ENCODE measurements at places on chromosomes 11 and 22.

GRCh38 chr11:8079111-8079675, 1.8 kb upstream of the TUB start:
- DNase-seq: no peak

DNA sequence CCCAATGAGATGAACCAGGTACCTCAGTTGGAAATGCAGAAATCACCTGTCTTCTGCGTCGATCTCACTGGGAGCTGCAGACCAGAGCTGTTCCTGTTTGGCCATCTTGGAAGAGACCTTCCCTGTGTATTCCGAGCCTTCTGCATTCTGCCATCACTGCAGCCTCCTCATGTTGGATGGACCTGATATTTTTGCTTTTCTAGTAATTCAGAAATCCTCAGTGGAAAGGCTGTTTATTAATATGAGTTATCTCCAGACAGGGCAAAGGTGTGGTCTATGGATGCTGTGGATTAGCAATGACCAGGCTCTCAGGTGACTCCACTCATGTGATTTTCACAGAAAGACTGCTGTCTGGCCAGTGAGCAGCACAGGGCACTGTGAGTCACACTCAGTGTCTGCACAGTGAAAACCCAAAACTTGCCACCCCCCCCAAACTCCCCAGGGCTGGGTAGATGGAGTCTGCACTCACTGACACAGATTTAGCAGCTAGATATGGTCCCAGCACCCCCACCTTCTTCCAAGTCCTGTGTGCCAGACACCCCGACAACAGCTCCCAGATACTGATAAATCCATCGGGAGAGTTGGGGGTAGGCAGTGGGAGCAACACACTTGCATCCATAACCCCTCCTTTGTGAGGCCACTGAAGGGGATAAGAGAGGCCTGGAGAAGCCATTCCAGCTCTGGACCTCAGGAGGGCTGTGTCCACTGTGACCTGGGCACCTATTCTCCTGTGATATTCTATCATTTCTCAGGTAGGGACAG, 75.2 kb upstream of the TOP3B start:
- no peak for DNase-seq

- DNase-seq: no peak
These were observed 49.3 kb downstream of the PPME1 start for GRCh38 chr11:74220376-74220775.

DNA sequence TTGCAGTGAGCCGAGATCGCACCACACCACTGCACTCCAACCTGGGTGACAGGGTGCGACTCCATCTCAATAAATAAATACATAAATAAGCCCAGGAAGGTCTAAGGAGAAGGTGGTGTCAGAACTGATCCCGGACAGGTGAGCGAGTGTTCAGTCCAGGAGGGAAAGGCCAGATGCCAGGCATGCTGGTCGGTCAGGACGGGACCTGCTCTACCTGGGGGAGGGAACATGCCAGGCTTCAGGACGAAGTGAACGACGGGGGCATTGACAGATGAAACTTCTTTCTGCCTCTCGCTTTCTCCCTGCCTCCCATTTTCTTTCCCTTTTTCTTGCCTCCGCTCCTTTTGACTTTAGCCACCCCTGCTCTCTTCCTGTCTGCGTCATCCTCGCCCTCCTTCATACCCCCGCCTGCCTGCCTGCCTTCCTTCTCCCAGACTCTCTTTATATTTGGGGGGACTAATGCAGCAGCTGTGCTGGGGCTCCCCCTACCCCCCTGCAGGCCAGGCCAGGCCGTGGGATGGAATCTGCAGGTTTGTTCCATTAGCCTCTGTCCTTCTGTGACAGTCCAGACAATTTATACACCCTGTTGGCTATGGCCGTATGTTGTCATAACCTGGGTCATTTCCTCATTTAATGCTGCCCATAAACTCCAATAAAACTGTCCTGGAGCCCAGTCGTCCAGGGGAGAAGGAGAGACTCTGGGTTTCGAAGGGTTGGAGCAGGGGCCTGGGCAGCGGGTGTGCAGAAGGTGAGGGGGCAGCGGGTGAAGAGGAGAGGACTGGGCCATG, 209.2 kb upstream of the TBCEL start:
- DNase-seq: no peak

DNA sequence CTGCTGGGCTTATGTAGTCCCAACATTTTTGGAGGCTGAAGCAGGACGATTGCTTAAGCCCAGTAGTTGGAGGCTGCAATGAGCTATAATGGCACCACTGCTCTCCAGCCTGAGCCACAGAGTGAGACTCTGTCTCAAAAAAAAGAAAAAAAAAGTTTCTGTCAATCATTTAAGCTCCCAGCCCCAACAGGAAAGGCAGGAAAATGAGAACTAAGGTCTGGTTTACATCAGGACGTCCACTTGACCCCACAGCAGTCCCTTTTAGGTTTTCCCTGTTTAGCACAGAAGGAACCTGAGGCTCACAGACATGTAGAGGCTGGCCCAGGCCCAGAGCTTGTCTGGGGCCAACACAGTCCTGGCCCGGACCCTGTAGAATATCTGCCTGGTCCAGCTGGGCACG, 9.2 kb upstream of the TTLL1 start:
- DNase-seq: no peak

DNA sequence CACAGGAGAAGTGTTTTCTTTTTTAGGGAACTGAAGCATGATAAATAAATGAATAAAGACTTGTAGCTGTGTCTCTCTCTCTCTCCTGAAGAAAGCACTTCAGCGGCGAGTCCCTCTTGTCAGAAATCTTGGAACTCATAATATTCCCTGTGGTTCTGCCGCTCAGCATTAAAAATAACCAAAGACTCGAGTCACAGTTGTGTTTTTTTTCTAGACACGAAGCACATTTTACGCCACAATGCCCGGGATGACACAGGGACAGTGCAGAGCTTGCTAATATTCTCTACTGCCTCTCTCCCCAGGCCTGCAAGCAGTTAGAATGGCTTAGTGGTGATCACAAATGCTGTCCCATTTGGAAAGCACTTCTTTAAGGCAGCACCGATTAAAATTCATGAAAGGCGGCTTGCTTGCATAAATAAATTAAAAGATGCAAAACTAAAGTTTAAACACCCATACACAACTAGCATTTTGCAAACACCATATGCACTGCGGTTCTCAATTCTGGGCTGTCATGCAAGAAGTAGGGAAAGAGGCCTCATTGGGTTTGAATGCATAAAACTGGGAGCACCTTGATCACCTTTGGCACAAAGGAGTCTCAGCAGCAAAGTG, 597.4 kb downstream of the SOX6 start:
- DNase-seq: no peak

- DNase-seq: no peak
These were observed 7.6 kb upstream of the PARVG start for GRCh38 chr22:44173154-44173553.

GRCh38 chr22:38872831-38873248, 824 bp upstream of the CBX6 start:
- peak; percentile 81 for DNase-seq

- no peak for DNase-seq
These were observed 962.1 kb downstream of the NTM start for GRCh38 chr11:132332521-132332920.

- DNase-seq: no peak
These were observed 15.0 kb upstream of the CYB5R2 start for GRCh38 chr11:7688238-7688826.

- DNase-seq: no peak
These were observed 102.4 kb upstream of the SORL1-AS1 start for GRCh38 chr11:121555121-121555520.

- no peak for DNase-seq
These were observed 173.7 kb downstream of the KIF18A start for GRCh38 chr11:27933992-27934829.

- DNase-seq: peak; percentile 42
These were observed 16.4 kb downstream of the LMO1 start for GRCh38 chr11:8247312-8247711.

GRCh38 chr11:114163830-114164401, 104.4 kb downstream of the ZBTB16 start:
- no peak for DNase-seq

DNA sequence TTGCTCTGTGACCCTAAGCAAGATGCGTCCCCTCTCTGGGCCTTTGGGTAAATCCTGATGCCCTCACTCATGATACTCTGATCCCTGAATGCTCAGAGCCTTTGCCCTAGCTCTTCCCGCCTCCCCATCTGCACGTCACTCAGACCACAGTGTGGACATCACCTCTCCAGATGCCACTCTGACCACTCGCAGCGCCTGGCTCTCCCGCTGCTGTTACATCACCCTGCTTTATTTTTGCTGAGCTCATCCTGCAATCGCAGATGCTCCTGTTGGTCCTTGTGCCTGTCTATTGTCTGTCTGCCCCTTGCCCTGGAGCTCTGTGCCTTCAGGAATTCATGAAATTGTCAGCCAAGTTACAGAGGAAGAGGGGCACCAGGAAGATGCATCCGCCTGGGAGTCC, 5.5 kb downstream of the OSM start:
- no peak for DNase-seq

DNA sequence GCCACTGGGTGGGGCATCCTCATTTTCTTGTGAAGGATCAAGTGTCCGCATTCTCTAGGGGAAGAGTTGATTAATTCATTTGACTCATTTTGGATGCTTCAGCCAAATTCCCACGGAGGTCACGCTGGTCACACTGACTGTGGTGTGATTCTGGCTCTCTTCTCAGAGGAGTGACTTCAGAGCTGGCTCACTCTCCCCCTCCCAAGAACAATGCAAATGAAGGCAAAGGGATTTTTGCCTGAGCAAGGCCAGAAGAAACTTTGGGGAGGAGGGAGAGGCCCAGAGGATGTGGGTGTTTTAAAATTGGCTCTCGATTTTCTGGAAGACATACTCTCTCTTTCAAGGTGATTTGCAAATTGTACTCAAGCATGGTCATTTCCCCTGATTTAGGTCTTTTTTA, 51.1 kb upstream of the LMO2 start:
- peak; percentile 46 for DNase-seq

DNA sequence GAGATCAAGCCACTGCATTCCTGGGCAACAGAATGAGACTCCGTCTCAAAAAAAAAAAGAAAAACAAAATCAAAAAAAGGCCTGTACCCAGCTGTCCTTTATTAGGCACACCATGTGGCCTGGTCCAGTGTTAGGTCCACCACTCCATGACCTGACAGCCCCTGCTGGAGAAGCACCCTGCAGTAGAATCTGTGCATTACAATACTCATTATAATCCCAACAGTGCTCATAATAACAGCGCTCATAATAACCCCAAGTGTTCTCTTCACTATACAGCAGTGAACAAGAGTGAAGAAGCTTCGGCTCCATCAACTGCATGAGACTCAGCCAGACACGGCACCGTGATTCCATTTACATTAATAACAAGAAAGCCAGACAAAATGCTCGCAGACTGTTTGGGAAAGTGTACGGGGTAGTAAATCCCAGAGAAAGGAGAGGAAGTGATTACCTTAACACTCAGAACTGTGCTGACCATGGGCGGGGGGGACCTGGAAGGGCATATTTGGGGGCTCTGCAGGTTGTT, 8.9 kb upstream of the EHD1 start:
- DNase-seq: no peak

DNA sequence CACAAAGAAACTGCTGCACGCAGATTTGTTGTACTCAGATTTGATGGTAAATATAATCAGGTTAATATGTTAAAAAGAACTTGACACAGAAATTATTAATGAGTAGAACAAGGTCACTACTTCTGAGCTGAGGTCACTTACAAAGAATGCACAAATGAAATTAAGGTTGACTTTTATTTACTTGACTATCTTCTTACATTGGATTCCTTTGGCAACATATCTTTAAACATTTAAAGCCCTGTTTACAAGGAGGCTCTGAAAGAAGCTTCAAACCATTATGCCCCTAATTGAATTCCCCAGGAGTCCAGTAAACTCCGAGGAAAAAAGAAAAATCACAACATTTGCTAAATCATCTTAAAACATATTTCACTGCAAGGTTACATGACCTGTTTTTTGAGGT, 245.5 kb downstream of the SOX6 start:
- no peak for DNase-seq

DNA sequence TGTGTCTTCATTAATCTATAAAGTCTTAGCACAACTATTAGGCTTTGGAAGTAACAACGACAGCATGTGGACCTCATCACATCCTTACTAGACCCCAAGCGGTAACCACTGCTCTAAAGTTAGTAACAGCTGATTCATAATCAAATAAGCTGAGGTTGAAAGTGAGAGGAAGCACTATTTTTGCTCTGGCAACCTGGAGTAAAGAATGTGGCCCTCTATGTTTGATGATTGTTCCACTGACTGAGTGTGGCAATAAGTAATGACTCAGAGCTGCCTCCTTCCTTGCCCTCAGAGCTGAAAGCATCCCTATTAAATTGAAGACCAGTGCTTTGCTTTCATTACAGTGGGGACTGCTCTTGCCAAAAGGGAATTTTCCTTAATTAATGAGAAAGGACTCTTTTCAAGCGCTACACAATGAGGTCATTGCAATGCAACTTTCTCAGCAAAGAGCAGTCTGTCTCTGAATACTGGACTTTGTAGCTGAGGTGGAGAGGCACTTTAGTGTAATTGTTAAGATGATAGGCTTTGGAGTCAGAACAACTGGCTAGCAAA, 906.1 kb upstream of the RAG2 start:
- no peak for DNase-seq

GRCh38 chr11:133525976-133526375, 6.3 kb downstream of the OPCML start:
- no peak for DNase-seq

GRCh38 chr11:92152245-92152644, 72.4 kb upstream of the FAT3 start:
- DNase-seq: no peak

GRCh38 chr11:63999349-64000025, 13.2 kb downstream of the OTUB1 start:
- peak; percentile 67 for DNase-seq

- no peak for DNase-seq
These were observed 13.5 kb downstream of the NCF4 start for GRCh38 chr22:36874309-36874696.

DNA sequence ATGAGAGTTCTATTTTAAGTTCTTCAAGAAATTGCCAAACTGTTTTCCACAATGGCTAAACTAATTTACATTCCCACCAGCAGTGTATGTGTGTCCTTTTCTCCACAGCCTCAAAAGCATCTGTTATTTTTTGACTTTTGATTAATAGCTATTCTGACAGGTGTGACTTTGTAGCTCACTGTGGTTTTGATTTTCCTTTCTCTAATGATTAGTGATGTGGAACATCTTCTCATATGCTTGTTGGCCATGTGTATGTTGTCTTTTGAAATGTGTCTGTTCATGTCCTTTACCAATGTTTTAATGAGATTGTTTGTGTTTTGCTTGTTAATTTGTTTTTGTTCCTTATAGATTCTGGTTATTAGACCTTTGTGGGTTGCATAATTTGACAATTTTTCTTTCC, 18.0 kb upstream of the RAB38 start:
- no peak for DNase-seq

GRCh38 chr22:36397131-36398093, 9.6 kb upstream of the MYH9 start:
- no peak for DNase-seq

GRCh38 chr11:19163617-19164016, 38.2 kb downstream of the CSRP3 start:
- DNase-seq: no peak

- DNase-seq: peak; percentile 60
These were observed 1.7 kb downstream of the FCHSD2 start for GRCh38 chr11:73140213-73141030.

- DNase-seq: no peak
These were observed 96.9 kb downstream of the SLC1A2 start for GRCh38 chr11:35322318-35322979.
